ENCODE measurements at places on chromosomes 7 and 10.

- no peak for DNase-seq
Measured at GRCh38 chr10:17386616-17387075, 67.7 kb downstream of the ST8SIA6 start.

GRCh38 chr10:97069576-97070362 lies 116.0 kb downstream of the SLIT1 start:
- no peak for DNase-seq

DNA sequence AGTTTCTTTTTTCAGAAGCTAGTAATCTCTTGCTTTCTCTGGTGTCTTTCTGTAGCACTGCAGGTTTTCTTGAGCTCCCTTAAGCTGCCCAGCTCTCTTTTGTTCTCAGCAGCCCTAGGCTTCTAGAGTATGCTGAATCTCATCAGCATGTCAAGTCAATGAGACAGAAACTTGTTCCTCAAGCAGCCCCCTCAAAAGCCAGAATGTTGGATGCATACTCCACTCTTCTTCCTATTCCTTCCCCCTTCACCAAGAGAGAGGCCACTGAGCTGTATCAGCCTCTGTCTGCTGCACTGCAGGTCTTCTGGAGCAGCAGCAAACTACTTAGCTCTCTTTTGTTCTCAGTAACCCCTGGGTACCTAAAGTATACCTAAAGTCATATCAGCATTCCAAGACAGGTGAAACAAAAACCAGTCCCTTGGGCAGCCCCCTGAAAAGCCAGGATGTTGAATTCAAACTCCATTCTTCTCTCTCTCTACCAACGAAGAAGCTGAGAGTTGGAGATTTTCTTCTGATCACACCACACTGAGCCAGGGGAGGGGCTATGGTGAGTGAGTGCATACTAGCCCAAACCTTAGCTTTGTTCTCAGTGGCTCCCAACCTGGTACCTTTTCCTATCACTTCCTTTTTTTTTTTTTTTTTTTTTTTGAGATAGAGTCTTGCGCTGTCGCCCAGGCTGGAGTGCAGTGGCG lies 73.3 kb upstream of the WAC start:
- peak; percentile 65 for DNase-seq

- DNase-seq = no peak
Measured at GRCh38 chr7:25628446-25628845, 400.2 kb upstream of the NPVF start.

DNA sequence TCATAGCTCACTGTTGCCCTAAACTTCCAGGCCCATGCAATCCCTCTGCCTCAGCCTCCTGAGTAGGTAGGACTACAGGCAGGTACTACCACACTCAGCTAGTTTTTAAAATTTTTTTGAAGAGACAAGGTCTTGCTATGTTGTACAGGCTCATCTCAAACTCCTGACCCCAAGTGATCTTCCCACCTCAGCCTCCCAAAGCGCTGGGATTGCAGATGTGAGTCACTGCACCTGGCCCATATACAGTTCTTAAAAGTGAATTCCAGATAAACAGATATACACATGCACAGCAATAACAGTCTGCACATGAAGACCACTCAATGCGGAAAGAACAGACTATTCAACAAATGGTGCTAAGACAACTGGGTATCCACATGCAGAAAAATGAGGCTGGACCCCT lies 67.8 kb downstream of the SRPK2 start:
- DNase-seq = no peak

GRCh38 chr7:11239316-11239715 lies 265.6 kb downstream of the PHF14 start:
- no peak for DNase-seq

GRCh38 chr7:47337531-47337930 lies 244.4 kb downstream of the TNS3 start:
- DNase-seq = peak; percentile 75

DNA sequence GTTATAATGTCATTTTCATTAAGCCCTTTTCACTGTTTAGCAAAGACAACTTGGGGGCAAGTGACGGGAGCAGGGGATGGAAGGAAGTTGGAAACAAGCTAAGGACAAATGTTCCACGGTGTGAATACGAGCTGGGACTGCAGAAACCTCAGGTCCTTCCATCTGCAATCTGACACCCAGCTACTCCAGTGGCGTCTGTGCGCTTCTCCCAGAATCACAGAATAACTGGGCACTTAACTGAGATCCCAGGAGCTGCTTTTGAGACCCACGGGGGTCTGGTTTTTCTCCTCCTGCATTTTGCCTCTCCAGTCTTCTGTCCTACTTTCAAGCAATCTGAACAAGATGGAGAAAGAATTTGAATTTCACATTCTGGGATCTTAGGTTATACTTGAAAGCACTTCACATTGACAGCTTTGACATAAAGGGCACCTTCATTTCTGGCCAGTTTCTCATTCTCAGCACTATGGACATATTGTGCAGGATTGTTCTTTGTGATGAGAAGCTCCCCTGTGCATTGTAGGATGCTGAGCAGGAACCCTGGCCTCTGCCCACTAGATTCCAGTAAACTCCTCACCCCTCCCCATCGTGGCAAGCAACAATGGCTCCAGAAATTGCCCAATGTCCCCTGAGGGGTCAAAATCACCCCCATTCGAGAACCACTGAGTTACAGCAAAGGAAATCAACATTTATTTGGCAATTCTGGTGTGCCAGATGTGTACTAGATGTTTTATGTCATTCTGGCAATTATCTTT lies 194.1 kb downstream of the CACNB2 start:
- no peak for DNase-seq

- peak; percentile 64 for DNase-seq
Measured at GRCh38 chr10:126749015-126749655, 78.6 kb upstream of the C10orf90 start.

DNA sequence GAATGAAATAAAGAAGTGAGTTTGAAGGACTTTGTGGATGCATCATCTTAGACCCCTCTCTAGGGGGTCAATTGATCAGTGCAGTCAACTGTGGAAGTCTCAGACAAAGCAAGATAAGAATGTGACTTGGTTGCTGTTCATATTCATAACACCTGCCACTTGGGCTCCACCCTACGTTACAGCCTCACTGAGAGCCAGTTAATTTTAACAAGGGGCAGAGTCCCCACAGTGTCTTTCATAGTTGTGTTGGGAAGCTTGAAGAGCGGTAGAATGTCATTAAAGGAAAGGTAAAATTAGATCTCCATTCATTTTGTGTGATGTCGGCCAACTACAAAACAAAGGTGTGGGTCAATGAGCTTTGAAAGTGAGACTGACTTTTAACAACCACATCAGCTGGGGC lies 442.1 kb upstream of the C7orf33 start:
- DNase-seq = no peak

DNA sequence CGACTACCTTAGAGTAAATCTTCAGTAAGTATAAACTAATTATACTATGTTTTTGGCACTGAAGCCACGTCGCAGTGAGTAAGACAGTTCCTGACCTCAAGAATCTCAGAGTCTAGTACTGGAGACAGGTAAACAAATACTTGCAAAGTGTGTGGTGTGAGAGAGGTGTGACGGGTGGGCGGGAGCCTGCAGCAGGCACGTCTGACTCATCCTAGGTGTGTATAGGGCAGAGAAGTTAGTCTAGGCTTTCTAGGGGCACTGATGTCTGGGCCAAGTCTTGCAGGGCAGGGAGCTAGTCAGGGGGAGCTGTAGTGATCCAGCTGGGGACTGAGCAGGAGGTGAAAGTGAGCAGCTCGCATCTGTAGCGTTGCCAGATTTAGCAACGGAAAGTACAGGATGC lies 35.9 kb upstream of the SFTPD start:
- DNase-seq = no peak

DNA sequence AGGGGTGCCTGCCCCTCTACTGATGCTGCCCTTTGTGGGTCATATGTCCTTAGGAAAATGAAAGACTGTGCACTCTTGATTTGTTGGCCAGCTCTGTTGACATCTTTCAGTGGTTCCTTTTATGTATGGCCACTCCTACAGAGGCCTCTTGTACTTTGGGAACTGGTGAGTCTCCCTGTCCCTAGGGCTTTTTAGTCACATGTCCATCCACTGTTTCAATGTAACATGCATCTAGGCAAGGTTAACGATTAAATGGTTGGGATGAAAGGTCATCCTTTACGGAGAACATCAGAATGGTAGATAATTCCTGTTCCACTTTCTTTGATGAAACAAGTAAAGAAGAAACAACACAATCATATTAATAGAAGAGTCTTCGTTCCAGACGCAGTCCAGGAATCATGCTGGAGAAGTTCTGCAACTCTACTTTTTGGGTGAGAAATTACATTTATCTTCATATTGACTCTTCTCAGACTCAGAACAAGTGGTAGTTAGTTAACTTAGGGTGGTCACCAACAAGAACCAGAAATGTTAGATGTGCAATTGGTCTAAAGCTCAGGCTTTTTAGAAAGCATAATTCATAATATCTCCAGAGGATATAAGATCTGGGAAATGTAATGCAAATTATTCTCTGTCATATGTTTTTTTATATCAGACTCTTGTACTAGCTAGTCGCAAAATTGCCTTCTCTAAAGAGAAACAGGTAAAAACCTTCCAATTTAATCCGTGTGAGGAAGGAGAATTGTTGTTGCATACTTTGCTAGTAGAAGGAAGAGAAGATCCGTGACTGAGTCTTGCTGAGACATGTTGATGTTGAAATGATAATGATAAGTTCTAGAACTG lies at the start of gene ABCC2:
Gene ABCC2 (plus strand): TSS at position 194 of the 840 bp plus-strand sequence. CDS start 205 bp downstream, at position 399.
- DNase-seq = no peak

DNA sequence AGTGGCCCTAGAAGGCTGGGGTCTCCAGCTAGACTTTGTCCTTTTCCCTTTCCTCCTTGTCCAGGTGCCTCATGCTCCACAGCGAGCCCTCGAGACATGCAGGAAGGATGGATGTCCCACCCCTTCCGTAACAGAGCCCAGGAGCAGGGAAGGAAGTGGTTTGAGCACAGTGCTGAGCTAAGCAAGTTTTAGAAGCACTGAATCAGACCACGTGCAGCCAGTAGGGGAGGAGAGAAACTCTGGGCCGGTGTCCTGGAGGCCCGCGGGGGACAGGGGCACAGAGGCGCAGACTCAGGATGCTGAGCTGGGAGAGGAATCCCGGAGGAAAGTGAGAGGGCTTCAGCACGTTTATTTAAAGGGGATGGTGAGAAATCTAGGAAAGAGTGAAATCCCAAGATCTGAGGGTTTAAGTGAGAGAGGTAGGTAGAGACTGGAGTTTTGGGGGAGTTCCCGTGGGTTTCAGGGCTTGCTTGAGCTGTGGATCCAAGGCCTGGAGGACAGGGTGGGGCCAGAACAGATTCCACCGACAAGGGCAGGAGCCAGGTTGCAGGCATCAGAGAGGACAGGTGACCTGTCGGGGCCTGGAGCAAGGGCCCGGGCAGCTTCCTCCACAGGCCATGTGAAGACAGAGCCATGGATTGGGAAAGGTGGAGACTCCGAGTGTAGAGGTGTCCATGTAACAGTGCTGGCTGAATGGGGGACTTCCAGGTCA lies 4.4 kb upstream of the IRF5 start:
- peak; percentile 56 for DNase-seq

Measured in H7 (cell line).